ENCODE measurements at places on chromosomes 3 and 15.

GRCh38 chr3:172836390-172836997 is 86.0 kb downstream of the ECT2 start:
- DNase-seq, result no peak

DNA sequence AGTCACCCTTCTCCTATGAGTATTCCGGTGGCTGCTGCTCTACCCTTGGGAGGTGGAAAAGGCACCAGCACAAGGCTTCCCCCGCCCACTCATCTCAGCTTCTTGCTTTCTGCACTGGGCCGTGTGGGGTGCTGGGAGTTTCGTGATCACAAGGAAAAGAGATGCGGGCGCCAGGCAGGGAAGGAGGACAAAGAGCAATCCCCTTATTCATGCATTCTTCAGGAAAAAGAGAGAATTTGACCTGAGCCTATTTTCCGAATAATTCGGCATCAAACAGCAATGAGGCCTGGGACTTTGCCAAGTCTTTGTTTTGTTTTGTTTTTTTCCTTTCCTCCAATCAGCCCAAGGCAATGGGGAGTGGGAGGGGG is 102.2 kb upstream of the LPP start:
- DNase-seq, result peak; percentile 87

- no peak for DNase-seq
Observed at GRCh38 chr15:89633585-89633984, 21.7 kb downstream of the KIF7 start.

DNA sequence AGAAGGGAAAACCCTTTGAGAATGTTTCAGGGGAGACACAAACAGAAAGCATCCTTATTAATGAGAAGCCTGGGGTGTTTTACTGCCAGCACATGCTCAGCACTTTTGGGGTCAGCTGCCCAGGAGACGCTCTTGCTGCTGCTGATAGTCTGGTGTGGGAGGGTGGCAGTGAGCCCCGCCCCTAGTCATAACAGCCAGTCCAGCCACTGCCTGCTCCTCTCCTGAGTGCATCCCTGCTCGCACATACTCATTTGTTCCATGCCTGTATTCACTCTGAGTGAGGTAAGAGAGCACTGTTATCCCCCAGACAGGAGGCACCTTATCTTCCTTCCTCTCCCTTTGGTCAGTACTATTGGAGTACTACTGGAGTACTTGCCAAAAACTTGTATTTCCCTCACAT is 101.3 kb downstream of the ETFA start:
- DNase-seq, result no peak

- no peak for DNase-seq
Observed at GRCh38 chr15:76285241-76285825, 25.9 kb downstream of the ETFA start.

- no peak for DNase-seq
Observed at GRCh38 chr3:147699175-147699838, 290.1 kb downstream of the ZIC1 start.

GRCh38 chr3:11167590-11167989 is 13.3 kb downstream of the HRH1 start:
- DNase-seq, result no peak

GRCh38 chr15:33309602-33310276 is 1.0 kb upstream of the RYR3 start:
- no peak for DNase-seq

DNA sequence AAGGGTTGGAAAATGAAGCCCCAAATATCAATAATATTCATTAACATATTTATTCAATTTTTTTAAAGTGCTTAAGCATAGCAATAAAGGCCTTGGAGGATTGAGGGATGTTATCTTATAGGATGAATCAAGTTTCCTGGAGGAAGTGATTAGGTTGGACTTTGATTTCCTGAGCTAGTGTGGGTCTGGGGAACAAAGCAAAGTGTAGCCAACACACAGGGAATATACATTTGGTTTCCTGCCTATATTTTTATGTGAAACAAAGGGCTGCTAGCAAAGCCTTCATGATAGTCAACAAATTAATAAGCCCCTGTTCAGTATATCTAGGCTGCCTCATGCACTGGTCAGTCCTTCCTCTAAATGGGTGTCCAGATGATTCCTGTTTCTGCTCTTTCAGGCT is 261.1 kb upstream of the IL12A start:
- DNase-seq, result no peak

- no peak for DNase-seq
Observed at GRCh38 chr15:63522225-63522578, 17.8 kb downstream of the USP3 start.

DNA sequence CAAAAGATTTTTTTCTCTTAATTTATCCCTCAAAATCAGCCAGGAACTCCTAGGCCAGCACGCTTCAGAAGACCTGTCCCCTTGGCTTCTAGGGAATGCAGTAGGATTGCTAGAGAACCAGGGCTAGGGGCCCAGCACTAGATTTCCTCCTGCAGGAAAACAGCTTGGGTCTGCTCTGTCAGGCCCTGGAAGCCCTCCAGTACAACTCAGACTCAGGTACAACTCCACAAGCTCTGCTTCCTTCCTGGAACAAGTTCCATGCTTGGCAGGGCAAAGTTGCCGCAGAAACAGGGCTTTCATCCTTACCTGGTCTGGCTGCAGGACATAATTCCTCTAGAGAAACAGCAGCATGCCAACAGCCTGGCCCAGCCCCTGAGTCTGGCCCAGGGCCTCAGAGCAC is 96.1 kb upstream of the CTNNB1 start:
- DNase-seq, result no peak

DNA sequence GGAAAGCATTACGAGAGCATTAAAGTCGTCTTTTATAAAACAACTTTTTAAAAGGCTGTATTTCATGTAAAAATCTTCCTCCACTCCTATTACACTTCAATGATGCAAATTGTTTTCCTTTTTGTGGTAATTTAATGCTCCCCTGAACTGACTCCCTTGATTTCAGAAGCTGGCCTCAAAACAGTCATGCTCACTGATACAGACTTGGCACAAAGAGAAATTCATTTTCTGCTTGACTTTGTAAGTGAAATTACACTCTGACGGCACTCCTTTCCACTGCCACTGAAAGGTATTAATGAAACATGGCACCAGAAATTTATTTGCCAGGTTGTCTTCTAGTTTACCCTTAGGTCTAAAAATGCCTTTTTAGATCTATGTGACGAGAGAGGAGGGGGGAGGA is 215.5 kb downstream of the LRRC3B start:
- DNase-seq, result no peak

GRCh38 chr15:101045835-101046691 is 126.9 kb downstream of the LRRK1 start:
- DNase-seq, result peak; percentile 65

- DNase-seq, result no peak
Observed at GRCh38 chr3:162647321-162647720, 1150.7 kb downstream of the OTOL1 start.

- no peak for DNase-seq
Observed at GRCh38 chr15:53193149-53193548, 403.0 kb upstream of the ONECUT1 start.

GRCh38 chr15:41333026-41333562 is 413 bp downstream of the NUSAP1 start:
- no peak for DNase-seq

DNA sequence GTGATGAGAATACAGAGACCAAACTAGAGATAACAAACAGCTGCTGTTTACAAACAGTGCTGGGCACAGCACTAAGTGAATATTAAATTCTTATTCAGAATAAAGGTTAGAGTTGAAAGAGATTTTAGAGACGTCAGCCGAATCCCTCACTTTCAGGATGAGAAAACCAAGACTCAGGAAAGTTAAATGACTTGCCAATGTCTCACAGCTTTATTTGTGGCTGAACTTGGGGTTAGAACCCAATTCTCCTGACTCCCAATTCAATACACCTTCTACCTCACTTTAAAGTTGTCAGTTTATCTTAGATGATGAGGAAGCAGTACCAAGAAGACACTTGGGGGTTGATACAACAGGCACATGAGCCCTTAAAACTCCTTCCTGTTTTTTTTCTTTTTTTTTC is 180.9 kb downstream of the GAP43 start:
- no peak for DNase-seq

GRCh38 chr15:83871808-83872559 is 218.1 kb downstream of the ADAMTSL3 start:
- DNase-seq, result no peak

- no peak for DNase-seq
Observed at GRCh38 chr3:130811557-130811956, 64.9 kb upstream of the PIK3R4 start.

DNA sequence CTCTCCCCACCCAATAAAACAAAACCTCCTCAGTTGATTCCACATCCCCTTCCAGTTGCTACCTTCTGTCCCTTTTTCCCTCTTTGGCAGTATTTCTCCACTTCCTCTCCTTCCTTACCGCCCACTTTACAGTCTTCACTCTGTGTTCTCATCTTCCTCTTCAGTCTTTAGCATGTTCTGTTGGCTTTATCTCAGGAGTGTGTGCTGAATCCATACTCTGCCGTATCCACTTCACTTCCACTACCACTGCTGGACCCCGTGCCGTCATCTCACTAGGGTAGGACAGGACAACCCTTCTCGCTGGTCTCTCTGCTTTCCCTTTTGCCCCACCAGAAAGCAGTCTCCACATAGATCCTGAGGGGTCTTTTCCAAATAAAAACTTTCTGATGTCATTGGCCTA is 74.3 kb downstream of the FNDC3B start:
- DNase-seq, result no peak

- no peak for DNase-seq
Observed at GRCh38 chr15:45137703-45138102, 7.9 kb downstream of the DUOX1 start.

DNA sequence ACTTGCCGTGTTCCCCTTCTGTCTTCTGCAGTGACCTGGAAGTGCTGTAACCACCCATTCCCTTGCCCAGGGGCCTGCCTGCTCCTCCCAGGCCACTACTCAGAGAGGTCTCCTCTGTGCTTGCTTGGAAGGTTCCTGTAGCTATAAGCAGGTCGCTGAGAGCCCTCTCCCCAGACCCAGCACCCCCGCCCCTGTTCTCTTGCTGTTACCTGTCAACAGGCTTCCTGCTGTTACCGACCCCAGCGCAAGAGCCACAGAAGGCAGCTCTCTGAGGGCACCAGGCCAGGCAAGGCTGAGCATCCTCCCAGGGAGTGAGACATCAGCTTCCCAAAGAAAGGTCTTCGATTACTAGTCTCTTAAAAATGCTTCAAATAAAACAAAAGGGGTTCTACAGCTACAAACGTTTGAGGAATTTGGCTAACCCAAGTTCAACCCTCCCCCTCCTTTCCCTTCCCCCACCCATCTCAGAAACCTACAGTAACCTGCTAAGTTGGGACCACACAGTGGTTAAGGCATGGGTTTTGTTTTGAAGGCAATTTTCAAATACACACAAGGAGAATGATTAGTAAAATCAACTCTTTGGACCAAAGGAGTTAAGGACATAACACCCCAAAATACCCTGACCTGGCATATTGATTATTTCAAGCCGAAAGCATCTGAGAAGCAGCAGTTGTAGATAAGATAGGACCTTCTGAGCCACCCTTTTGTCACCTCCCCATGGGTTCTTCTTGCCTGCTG is 74.9 kb upstream of the MFGE8 start:
- no peak for DNase-seq

GRCh38 chr3:143201870-143202752 is 82.5 kb downstream of the CHST2 start:
- no peak for DNase-seq

- no peak for DNase-seq
Observed at GRCh38 chr3:17162116-17162515, 277.4 kb downstream of the PLCL2 start.

GRCh38 chr3:33803894-33804526 is 5.6 kb downstream of the PDCD6IP start:
- no peak for DNase-seq

DNA sequence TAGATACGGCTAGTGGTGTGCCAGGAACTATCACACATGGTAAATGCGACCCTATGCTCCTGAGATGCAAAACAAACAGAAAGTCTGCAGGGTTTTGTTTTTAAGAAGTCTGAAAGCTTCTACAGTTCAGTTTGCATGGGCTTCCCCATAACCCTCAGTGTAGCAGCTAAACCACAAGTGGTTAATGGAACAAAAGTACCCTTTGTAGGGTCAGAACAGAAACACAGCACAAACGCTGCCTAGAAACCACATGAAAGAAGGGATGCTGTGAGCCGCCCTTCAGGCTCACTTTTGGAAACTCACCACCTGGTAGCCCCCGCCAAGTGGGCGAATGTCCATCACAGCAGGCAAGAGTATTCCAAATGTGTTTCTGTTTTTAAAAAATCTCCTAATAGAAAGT is 46.2 kb downstream of the CTDSPL start:
- no peak for DNase-seq

DNA sequence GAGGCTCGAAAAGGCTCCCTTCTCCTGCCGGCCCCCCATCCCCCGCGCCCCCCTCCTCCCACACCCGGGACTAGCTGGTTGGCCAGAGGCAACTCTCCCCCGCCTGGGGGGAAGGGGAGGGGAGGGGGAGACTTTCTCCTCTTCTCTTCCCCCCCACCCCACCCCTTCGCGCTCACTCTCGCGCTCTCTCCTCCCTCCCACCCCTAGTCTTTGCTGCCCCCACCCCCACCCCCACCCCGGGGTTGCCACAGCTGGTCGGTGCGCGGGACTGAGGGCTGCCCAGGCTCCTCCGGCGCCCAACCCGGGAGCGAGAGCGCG is 710 bp downstream of the MECOM start:
- no peak for DNase-seq

GRCh38 chr15:59299929-59300617 is 72.6 kb downstream of the MYO1E start:
- peak; percentile 94 for DNase-seq

DNA sequence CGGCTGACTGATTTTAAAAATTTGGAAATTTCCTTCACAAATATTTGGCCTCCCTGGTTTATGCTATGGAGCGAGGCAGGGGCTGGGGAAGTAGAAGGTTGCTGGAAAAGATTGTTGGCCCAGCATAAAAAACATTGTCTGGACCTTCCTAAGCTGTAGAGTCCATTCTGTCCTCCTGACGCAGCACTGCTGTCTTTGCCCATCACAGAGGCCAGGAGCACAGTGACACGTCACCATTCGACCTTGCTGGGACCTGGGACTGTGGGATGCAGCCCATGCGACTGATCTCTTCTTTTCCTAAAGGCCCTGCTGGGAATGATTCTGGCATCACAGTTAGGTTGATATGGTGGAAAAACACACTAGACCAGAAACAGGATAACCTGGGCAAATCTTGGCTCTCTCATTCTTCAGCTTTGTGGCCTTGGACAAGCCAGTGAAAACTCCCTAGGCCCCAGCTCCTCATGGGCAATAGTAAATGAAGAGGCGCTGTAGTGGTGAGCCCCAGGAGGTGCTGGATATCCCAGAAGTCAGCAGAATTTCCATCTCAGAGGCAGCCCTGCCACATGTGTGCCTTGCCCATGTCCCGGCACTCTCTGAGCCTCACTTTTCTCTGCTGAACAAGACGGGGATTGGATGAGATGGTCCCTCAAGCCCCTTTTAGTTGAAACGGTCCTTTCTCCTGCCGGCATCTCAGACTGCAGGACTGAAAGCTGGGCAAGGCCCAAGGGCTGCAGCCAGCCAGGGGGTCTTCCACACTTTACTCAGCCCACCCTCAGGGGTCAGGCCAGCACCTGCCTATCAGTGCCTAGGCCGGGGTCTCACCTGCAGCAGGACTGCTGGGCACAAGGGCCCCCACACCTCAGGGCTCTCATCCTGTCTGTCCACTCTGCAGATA is 69.6 kb downstream of the SENP2 start:
- DNase-seq, result no peak

GRCh38 chr3:119652306-119653033 is 7.9 kb downstream of the POPDC2 start:
- DNase-seq, result no peak

Data from lower leg skin (tissue), 4 donors.